ENCODE measurements at places on chromosomes 13 and 19.

GRCh38 chr13:112696001-112696868 is 6.4 kb downstream of the ATP11A start:
- DNase-seq = no peak

- no peak for DNase-seq
Measured at GRCh38 chr13:43915451-43915850, 35.7 kb downstream of the LACC1 start.

- DNase-seq = no peak
Measured at GRCh38 chr13:64164435-64164834, 2748.8 kb upstream of the PCDH20 start.

- no peak for DNase-seq
Measured at GRCh38 chr19:48631225-48631624, 6.0 kb downstream of the DBP start.

GRCh38 chr19:17001603-17002183 is 24.9 kb downstream of the CPAMD8 start:
- DNase-seq = peak; percentile 64

- peak; percentile 61 for DNase-seq
Measured at GRCh38 chr19:6753178-6754031, 13.8 kb downstream of the SH2D3A start.

DNA sequence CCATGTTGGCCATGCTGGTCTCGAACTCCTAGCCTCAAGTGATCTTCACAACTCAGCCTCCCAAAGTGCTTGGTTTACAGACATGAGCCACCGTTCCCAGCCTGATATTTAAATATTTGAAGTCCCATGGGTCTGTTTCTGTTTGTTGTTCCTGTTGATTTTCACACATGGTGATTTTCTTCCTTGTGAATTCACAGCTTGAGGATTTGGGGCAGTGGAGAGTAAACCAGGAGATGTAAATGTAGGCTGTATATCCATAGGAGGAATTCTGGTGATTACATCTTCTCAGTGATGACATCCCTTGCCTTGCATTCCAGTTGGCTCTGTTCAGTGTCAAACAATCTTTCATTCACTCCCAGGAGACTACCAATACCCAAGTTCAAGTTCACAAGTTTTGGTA is 471.9 kb downstream of the KCTD12 start:
- DNase-seq = no peak

Measured in stimulated activated CD8-positive, alpha-beta memory T cell treated with anti-CD3 and anti-CD28 coated beads, Interleukin-12 subunit alpha, Interleukin-12 subunit beta, amount 100 ng/mL, for 1 hour (primary cell).